ENCODE measurements at places on chromosomes 13 and 19.

DNA sequence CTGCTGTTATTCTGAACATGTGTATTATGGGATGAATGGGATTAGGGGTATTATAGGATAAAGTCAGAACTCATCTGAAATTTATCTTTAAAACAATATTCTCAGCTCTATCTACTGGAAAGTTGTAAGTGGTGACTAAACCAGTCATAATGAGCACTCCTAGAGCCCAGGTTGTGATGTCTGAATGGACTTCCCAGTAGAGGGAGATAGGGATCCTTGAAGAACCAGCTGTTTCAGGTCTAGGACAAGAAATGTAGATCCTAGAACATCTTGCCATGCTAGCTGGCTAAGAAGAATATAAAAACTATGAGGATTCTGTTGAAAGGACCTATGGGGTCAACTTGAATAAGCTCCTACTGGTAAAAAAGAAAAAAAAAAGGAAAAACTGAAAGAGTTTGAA, 310.8 kb downstream of the SLC7A1 start:
- DNase-seq: no peak

GRCh38 chr13:41017159-41017558, 2.0 kb downstream of the ELF1 start:
- DNase-seq: no peak

DNA sequence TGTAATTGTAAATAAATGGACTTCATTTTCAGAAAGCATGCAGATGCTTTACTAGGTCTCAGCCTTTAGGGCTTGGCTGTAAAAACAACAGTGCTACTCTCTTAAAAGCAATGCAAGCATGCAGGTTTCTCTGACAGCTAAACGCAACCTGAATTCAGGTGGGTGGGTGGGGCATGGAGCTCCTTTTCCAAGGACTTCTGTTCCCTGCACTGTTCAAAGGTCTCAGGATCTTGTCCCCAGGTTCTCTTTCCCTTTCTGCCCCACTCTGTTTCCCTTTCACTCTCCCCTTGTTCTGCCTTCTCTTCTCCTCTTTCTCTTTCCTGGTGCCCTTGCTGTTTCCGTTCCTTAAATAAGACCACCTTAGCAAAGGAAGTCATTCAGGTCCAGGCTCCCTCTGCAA, 1527.5 kb upstream of the SLC10A2 start:
- DNase-seq: no peak

DNA sequence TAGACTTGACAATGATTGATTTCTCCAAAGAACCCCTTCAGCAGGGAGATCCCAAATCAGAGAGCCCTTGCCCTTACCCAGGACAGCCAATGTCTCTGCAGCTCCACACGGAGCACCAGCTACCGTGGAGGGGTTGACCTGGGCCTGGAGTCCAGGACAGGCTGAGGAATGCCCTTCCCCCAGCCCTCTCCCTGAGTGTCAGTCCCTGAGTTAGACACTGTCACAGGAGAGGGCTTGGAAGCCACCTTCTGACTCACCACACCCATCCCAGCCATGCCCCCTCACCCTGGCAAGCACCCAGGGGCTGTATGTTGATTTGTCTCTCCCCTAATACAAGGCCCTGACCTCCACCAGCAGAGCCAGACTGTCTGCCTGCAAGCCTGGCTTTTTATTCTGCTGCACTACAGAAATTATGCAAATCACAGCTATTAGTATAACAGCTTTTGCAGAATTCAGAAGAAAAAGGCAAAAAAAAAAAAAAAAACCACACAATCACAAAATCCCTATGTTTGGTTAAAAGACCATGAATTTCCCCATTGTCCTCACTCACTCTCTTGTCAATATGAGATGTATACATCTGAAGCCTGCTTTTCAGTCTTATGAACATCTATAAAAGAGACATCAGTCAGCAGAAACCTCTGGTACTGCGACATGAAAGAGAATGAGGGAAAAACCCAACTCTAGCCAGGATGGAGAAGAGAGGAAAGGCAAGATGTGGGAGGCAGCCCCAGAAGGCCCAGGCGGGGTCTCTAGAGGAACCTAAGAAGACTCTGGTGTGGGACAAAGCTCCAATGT, 240.7 kb downstream of the UQCRFS1 start:
- DNase-seq: no peak

GRCh38 chr19:3243819-3244700, 19.6 kb downstream of the CELF5 start:
- DNase-seq: peak; percentile 23

GRCh38 chr13:106110241-106110855, 425.1 kb downstream of the EFNB2 start:
- DNase-seq: no peak

- no peak for DNase-seq
These were observed 20.8 kb downstream of the ZC3H13 start for GRCh38 chr13:46031581-46032263.

- no peak for DNase-seq
These were observed 807.1 kb downstream of the DIAPH3 start for GRCh38 chr13:59356607-59357006.

- DNase-seq: no peak
These were observed 32.2 kb upstream of the SLC15A1 start for GRCh38 chr13:98784666-98785065.
